Jurkat, Clone E6-1 (cell line): ENCODE measurements at places on chromosomes 1 and 21.

- no peak for DNase-seq
These were observed 255.9 kb downstream of the NFIA start for GRCh38 chr1:61337981-61338848.

DNA sequence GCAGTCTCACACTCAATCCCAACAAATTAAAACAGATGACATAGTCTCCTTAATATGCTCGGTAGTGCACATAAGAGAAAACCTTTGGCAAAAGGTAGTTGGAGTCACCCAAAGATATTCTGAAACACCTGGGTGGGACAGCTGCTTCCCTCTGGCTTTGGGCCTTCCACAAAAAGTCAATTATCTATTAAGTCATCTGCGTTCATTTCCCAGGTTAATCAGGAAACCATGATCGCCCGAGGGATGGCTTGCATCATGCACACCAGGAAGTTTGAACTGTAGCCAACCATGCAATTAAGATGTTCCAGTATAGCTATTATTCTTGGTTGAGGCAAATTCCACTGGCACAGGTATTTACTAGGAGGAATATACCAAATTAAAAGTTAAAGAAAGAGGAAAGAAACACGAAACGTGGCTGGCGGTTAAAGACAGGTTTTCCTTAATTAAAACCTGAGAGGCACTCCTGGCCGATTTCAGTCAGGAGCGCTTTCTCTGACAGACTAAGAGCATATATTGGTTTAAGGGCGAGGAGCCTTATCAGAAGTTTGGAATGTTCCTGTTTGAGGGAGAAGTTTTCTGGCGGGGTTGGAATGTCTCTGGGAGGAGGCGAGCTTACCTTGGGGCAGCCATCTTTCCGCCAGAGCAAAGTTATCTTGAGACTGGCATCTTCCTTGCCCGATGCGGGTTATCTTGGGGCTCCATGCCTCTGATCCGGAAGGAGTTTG is 19.9 kb downstream of the CLDN17 start:
- DNase-seq = no peak

DNA sequence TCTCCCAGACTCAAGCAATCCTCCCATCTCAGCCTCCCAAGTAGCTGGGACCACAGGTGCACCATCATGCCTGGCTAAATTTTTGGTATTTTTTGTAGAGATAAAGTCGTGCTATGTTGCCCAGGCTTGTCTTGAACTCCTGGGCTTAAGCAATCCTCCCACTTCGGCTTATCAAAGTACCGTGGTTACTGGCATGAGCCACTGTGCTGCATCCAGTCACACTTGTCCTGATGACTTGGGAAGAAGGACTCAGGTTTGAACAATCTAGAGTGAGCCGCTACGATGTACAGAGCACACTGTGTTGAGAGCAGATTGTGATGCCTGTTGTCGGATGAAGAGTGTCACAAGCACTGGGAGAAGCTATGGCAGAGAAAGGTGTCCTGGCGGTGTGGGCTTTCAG is 27.2 kb downstream of the RNF187 start:
- no peak for DNase-seq

GRCh38 chr1:100266741-100267140 is 725 bp downstream of the RTCA start:
- DNase-seq = no peak

DNA sequence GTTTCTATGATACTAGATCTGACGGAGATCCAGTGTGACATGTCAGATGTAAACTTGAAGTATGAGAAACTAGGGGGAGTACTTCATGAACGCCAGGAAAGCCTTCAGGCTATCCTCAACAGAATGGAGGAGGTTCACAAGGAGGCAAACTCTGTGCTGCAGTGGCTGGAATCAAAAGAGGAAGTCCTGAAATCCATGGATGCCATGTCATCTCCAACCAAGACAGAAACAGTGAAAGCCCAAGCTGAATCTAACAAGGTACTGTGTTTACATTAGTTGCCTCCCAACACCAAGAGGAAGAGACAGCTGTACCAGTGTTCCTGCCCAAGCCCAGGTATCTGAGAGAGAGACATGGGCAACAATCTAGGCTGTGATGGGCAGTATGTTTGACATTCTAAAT is 112.2 kb upstream of the BMP8A start:
- no peak for DNase-seq

DNA sequence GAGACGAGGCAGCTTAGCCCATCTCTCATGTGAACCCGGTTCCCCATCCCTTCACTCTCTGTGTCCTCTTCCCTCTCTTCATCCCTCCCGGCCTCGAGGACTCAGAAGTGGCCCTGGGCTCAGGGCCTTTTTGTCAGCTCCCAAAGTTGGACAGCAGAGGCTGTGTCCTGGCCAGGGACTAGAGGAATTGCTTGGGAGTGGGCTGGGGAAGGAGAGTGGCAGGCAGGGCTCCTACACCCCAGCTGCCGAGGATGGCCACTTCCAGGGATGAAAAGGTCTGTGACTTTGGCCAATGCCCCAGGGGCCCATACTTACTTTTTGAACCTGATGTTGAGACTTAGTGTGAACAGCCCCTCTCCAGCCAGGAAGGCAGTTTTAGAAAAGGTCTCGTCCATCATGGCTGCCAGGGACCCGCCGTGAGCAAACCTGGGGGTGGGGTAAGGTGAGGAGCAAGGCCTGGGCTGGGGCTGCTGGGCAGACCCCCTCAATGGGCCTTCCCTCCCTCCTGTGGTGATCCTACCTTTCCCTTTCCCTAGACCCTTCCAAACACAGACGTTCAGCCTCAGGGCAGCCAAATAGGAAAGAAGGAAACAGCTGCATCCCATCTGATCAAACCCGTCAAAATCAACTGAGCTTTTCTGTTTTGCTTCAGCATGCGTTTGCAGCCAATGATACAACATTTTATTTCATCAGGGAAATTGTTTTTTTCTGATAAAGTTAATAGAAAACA is 5.5 kb downstream of the THEM5 start:
- DNase-seq = no peak

- DNase-seq = no peak
These were observed 16.3 kb upstream of the PIGC start for GRCh38 chr1:172460177-172460576.

DNA sequence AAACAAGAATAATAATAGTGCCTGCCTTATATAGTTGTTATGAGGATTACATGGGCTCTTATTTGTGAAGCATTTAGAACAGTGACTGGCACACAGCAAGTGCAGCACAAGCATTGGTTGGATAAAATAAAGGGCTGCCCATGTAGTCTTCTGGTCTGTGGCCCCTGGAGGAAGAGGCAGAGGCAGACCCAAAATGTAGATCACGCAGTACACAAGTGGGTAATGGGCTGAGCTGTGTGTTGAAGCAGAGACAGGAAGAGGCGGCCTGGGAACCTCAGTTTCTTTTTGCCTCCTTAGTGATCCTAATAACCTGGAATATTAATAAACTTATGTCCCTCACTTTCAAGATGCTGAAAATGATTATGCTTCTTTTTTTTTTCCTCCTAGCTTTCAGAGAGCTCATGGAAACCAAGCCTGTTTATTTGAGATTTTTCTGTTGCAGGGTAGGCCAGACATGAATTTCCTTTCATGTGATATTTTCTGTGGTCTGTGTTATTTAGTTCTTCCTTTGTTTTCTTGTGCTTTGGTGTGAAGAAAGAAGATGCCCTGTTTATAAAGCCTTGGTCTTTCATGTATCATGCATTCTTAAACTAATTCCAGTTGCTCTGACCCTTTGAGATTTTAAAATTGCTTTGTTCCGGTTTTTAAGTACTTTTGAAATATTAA is 42.5 kb downstream of the LRRC8D start:
- DNase-seq = no peak

DNA sequence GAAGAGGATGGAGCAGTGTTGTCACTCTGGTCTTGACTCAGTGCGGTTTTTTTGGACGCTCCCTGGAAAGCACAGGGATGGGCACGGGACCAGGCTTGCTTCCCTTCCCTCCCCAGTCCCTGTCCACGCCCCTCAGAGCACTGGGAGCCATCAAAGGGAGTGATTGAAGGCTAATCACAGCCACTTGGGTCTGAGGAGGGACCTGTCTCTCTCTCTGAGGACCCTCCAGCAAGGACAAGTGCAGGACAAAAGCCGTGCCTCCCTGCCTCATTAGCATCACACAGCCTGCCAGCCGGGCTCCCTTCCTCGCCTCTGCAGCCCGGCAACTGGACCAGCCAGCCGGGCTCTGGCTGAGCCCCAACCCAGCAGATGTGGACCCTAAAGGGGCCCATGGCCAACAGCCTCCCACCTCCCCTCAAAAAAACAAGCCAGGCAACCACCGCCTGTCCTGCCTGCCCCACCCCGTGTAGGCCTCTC is 18.6 kb upstream of the PDZK1IP1 start:
- DNase-seq = no peak
